ENCODE measurements at places on chromosomes 5 and 9.

DNA sequence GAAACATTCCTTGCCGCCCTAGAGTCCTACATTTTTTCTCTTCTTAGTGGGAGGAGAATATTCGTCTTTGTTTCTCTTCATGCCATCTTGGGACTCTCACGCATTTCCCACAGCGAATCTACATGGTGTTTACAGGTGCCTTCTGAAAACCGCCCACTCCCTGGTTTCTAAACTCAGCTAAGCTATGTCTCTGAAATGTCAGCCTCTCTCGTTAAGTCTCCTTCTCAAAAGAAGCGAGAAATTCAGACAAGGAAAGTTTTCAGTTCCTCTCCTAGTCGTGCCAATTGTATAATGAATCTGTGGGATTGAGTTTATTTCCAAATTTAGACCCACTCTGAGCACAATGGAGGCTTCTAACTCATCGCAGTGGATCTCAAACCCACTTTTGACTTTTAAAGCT lies 186.8 kb upstream of the NFIB start:
- no peak for DNase-seq

DNA sequence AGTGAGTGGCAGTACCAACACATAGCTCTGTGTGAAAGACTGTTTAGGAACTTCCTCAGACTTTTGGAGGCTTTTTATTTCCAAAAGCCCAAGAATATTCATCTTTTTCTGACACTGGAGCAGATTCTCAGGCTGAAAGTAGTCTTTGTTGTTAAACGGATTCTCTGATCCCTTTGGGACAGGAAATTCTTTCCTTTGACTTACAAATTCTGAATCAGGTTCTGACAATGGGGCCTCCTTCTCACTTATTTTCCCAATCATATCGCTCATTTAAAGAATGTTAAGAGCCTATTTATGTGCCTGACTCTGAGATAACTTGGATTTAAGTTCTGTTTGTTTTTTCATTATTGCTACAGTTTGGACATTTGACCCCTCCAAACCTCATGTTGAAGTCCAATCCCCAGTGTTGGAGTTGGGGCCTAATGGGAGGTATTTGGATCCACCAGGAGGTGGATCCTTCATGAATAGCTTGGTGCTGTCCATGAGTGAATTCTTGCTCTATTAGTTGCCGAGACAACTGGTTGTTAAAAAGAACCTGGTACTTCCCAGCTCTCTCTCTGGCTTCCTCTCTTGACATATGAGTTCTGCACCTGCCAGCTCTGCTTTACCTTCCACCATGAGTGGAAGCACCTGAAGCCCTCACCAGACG lies 4.1 kb upstream of the ADGRV1 start:
- DNase-seq = no peak

- DNase-seq = no peak
These were observed 65.9 kb downstream of the ELL2 start for GRCh38 chr5:95895771-95896170.

GRCh38 chr5:30736669-30737068 lies 456.8 kb upstream of the CDH6 start:
- no peak for DNase-seq

DNA sequence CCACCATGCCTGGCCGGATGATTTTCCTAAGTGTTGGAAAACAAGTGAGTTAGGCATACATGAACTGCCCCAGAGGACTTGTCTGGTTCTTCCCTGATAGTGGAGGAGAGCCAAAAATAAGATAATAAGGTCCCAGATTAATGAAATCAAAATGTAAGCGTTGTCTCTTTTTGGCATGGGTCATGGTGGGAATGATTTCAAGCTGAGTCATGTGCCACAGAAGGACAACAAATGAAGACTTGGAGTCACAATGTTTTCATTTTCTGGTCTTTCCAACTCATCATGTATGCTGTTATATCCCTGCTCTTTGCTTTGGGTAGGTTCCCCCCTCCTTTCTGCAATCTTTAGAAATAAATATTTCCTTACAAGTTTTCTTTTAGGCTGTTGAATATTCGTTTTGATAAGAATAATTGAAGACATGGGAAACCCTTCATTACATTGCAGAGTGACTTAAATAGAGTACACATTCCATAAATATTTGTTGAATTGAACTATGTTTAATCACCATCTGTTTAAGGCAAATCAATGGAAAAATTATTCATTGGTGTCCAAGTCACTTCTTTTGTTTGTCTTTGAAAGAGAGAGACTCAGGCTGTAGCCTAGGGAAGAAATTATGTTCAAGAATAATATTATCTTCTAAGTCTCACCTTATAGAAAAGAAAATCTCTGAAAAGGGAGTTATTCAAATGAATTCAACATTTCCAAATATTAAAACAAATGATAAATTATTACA lies 196.3 kb downstream of the CSNK1G3 start:
- no peak for DNase-seq

All from activated naive CD4-positive, alpha-beta T cell (primary cell).